ENCODE measurements at places on chromosomes 5 and 9.
A peak's percentile ranks its signal among the peaks of the same experiment; 100 is the strongest.

DNA sequence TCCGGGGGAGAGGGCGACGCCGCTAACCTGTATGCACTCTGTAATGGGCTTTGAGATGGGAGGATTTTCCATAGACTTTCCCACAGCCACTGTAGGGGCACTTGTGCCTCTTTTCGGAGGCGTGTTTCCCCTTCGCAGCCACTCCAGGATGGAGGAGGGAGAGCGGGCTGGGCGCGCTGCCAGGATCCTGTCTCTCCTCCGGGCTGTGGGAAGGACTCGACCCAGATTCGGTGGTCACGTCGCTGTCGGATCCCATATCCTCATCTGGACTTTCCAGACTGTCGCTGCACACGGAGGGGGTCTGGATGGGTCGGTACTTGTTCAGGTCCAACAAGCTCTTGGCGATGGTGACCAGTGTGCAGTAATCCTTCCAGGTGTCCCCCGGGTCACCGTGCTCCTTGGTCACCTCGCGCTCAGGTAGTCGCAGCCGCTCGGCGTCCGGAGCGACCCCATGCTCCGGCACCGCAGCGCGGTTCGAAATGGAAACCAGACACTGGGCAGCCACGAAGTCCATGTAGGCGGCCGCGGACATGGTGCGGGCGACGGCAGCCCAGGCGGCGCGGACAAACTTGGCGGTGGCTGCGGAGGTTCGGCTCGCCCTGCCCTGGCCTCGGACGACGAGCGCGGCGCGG is 1.5 kb downstream of the KLF9 start:
- peak; percentile 41 for DNase-seq

GRCh38 chr5:157290981-157291711 is 25.2 kb downstream of the CYFIP2 start:
- DNase-seq = no peak

DNA sequence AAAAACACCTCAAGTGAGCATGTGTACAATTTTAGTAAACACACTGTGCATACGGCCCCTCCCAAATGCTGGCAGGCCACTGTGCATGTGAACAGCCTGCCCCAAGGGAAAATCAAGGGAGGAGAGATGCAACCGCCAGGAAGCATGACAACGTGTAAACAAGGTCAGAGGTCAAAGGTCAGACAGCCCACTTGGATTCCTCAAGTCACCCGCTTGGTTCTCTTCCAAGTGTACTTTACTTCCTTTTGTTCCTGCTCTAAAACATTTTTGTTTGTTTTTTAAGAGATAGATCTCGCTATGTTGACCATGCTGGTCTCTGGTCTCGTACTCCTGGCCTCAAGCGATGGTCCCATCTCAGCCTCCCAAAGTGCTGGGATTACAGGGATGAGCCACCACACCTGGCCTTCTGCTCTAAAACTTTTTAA is 126.7 kb upstream of the SHB start:
- no peak for DNase-seq

DNA sequence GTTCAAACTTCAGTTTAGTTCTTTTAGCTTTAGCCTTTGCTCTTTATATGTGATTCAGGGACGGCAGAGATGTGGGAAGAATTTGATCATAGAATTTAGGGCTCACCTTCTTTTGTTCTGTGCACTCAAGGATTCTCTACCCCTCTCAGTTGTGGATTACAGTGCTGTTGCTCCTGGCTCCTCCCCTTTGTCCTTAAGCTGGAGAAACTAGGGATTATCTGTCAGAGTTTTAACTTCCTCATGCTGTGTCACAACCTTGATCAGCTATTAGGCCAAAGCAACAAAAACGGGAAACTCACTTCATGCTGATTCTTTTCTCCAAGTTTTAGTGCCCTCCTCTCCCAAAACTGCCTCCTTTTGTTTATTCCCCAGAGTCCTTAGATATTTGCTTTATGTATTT is 13.0 kb upstream of the PCDHAC2 start:
- DNase-seq = no peak

- no peak for DNase-seq
Observed at GRCh38 chr9:84304166-84304565, 36.4 kb downstream of the SLC28A3 start.
